ENCODE measurements at places on chromosomes 2 and 18.

GRCh38 chr18:3177902-3178687 lies 41.7 kb downstream of the MYOM1 start:
- DNase-seq: peak; percentile 83

DNA sequence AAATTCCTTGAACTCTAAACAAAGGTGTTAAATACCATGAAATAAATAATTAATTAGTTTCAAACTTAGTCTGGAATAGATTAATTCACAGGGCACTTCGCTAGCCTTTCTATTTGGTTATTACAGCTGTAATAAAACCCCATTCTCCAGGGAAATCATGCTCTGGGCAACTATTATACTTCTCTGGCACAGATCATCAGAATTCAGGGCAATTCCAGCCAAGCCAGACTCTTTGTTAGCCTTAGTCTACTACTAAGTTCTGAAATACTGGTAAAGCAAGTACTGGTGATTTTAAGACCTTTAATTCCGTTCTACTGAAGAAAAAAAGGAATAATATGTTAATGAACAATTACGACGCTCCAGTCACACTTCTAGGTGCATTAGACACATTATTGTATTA lies 123.4 kb upstream of the PDE1A start:
- DNase-seq: no peak

GRCh38 chr18:53025247-53025646 lies 685.2 kb downstream of the DCC start:
- DNase-seq: no peak

DNA sequence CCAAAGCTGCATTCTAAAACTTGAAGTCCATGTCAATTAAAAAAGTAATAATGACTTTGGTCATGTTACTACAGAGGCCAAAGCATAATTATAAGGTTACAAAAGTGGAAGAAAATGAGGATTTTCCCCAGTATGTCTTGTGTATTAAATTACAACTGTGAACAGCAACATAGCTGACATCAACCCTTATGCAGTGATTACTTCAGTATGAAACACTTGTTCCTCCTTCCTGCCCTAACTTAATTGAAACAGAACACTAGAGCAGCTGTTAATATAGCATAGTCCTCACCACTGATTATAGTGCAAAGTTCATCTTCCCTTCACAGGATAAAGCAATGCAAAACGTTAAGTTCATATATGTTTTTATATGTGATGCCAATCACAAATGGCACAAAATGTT lies 29.9 kb downstream of the EPB41L3 start:
- DNase-seq: no peak

DNA sequence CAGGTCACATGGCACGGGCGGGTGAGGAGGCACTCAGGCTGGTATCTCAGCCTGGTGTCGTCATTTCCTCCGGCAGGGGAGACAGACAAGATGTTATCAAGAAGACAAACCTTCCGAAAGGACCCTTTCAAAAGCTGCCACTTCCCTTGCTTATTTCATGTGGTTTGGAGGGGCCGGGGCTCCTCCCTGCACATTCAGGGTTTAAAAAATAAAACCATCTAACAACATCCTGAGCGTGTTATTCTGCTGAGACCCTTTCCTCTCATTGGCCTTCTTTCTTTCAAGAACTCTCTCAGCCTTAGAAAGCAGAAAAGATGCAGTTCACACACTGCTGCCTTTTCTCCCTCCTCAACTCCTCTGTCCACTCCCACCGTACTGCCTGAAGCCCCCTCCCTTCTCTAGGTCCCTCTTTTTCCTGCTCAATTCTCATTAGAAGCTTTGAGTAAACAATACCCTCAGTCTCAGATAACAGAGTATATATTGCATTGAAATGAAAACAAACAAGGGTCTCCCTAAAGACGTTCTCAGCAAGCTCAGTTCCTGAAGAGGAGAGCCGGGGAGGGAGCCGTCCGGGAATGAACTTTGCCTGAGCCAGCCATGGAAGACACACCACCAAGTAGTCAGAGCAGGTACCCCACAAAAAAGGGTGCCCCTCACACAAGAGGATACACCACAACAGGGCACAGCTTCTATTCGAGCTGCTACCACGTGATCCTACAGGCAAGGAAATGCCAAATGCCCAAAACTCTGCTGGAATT lies 9.7 kb downstream of the SMAD7 start:
- DNase-seq: no peak

- DNase-seq: no peak
These were observed 82.3 kb downstream of the PTH2R start for GRCh38 chr2:208488686-208489564.

GRCh38 chr2:237752761-237753165 lies 45.8 kb upstream of the RBM44 start:
- DNase-seq: no peak

DNA sequence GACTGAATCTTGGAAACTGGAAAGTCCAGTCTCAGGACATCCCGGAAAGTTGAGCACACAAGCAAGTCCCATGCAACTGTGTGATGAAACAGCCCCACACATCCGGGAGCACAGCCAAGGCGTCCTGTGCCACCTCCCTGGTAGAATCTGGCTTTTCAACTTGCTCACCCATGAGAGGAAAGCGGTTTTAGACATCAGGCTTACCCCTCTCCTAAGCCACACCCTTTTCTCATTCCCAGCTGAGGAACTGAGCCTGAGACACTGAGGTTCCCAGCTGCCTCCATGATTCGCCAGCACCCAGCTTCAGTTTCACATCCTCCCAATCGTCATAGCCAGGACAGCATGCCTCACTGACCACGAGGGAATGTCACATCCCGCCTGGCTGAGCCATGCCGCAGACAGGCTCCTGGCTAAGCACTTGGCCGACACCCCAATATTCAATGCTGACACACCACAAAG lies 60.3 kb downstream of the STEAP3 start:
- DNase-seq: peak; percentile 87

DNA sequence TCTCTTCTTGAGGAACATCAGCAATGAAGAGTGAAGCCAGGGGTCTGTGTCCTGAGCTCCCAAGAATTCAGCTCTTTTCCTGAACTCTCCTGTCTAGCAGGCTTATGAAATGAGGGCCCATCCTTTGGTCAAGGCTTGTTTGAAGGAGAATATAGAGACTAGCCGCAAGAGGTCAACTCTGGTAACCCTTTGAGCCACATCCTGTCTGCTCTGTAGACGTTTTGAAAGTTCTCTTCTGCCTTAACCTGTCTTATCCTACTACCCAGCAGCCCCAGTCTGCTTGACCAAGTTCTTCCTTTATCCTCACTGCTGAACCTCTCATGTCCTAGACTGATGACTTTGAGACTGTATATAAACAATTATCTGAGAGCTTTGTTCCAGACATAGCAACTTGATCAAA lies 5.4 kb downstream of the SEMA4F start:
- DNase-seq: no peak

DNA sequence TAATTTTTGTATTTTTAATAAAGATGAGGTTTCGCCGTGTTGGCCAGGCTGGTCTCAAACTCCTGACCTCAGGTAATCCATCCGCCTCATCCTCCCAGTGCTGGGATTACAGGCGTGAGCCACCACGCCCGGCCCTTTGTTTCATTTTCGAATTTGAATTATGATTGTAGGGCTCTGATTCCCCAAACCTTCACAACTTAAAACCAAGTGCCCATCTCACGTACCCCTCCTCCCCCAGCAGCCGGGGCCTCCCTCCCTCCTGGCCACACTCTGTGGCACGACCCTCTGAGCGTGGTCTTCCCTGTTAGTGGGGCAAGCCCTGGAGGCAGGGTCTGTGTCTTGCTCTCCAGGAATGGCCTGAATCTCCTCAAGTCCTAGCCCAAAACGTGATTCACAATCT lies 166.5 kb downstream of the ASB1 start:
- no peak for DNase-seq

- DNase-seq: no peak
These were observed 170.3 kb upstream of the CXCR4 start for GRCh38 chr2:136288249-136288648.

DNA sequence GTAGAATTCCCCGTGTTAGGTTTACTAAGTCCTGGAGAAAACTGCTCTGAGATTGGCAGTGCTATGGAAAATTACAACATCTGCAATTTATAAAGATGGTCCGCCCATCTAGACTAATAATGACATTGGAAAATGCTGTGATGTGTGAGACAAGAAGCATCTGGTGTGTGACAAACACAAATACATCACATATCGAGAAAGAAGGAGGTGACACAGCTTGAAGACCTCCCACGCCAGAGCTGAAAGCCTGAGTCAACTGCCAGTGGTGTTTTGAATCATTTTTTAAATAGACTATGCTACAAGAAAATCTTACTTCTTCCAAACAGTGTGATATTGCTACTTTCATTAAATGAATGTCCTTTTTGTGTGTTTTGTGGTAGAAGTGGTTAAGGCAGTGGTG lies 8.6 kb upstream of the ANO7 start:
- DNase-seq: no peak

GRCh38 chr18:55866886-55867285 lies 278.9 kb upstream of the TCF4 start:
- no peak for DNase-seq

- no peak for DNase-seq
These were observed 16.2 kb upstream of the MAPRE2 start for GRCh38 chr18:35024965-35025364.
